Hematopoietic multipotent progenitor cell treated with erythropoietin and hydrocortisone succinate and interleukin-3 and kit ligand, for 6 days (in vitro differentiated cells): ENCODE measurements at places on chromosomes 1 and 21.

DNA sequence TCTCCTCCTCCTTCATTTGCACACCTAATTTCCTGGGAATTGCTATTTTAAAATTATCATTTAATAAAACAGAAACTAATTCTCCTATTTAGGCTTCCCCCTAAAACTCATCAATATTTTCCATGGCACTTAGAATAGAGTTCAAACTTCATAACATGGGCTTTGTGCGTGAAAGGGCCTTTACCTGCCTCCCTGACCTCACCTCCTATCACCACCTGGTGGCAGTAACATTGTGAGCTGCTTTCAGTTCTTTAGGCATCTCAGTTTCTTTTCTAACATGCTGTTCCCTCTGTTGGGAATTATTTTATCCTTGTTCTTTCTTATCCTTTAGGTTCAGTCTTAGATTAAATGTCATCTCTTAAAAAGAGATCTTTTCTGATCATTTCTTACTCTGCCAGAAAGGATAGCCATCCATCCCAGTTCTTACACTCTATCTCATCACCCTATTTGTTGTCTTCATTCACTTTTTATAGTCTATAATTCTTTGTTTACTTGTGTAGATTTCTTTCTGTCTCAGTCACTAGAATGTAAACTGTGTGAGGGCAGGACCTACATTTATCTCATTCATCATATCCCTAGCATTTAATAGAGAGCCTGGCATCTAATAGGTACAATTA is 133.8 kb upstream of the KIAA1614 start:
- DNase-seq, result peak; percentile 38

- no peak for DNase-seq
These were observed 4.0 kb downstream of the EDN2 start for GRCh38 chr1:41480204-41481108.

- DNase-seq, result no peak
These were observed 147.2 kb upstream of the SERTAD4 start for GRCh38 chr1:210085359-210085758.

GRCh38 chr21:45523411-45524101 is 18.7 kb downstream of the SLC19A1 start:
- DNase-seq, result no peak

- DNase-seq, result no peak
These were observed 34.1 kb downstream of the ARHGEF10L start for GRCh38 chr1:17573518-17574041.

DNA sequence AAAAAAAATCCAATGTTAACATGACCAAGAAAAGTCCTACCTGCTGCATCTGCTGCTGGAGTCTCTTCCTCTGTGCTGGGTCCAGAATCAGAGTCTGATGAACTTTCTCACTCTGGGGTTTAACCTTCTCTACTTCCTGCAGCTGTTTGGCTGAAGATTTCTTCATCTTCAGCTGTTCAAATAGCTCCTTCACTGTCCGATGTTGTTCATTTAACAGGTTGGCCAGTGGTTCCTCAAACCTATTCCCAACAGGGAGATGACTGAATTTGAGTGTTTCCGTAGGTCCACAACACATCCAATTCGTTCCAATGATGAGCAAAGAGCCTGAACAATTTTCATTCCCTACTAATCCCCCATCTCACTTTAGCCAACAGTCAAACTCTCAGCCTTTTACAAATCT is 79.4 kb downstream of the GON4L start:
- DNase-seq, result no peak
